ENCODE measurements at places on chromosomes 6 and 20.

DNA sequence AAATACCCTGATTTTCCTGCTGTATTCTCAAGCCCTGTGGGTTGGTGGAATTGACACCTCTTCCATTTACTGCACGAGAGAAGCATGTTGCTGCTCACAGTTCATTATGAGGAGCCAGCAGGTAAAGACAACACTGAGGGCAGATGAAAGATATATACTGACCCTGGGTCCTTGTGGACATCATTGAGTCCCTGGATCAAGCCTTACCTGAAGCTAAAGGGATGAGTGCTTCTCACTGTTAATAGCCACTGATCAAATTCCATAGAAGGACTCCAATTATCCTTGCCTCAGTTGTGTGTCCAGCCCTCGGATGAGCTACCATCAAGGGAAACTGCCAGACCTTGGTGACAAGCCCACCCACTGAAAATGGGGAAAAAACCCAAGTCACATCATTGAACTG lies 7.7 kb upstream of the SIGLEC1 start:
- no peak for DNase-seq

- no peak for DNase-seq
Observed at GRCh38 chr20:4830259-4830658, 108.5 kb downstream of the PRND start.

DNA sequence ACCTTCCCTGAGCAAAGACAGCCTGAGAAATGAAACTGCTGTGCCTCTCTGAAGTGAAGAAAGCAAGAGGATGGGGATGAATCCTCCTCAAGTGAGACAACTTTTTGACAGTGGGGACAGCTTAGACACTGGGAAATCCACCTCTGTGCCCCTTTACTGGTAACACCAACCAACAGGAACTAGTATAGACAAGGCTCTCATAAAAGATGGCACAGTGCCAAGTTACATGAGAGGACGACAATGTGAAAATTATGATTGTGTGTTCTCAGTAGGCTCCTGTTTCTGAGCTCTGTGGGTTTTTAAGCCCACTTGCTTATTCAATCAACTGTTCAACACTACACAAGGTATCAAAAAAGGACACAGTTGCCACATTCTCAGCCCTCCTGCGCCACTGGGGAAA lies 41.6 kb upstream of the LYRM2 start:
- no peak for DNase-seq

DNA sequence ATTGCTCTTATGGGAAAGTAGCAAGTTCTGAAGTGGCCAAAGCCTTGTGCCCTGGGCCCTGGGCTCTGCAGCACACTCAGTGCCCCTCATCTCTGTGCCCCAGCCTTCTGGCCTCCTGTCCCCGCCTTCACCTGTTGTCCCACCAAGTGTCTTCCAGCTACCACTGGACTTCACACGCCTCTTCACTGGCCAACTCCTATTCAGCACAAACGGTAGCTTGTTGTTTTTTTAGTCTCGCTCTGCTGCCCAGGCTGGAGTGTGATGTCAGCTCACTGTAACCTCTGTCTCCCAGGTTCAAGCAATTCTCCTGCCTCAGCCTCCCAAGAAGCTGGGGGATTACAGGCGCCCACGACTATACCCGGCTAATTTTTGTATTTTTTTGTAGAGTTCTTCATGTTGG lies 4.8 kb downstream of the CCHCR1 start:
- no peak for DNase-seq

DNA sequence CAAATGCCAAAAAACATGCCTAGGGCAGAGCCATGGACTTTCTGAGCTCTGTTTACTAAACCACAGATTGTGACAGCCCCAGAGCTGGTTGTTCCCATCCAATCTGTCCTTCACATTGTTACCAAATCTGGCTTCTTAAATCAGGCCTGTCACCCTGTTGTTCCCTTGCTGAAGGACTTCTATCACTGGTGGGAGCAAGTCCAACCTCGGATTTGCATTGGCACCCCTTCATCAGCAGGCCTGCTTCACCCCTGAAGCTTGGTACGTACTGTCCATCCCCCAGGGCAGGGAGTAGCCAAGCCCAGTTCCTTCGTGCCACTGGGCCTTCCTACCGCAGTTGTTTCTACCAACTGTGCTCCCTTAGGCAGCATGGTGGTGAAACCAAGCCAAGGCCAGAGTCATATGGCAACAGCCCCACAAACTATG lies 357.3 kb upstream of the JARID2 start:
- no peak for DNase-seq

DNA sequence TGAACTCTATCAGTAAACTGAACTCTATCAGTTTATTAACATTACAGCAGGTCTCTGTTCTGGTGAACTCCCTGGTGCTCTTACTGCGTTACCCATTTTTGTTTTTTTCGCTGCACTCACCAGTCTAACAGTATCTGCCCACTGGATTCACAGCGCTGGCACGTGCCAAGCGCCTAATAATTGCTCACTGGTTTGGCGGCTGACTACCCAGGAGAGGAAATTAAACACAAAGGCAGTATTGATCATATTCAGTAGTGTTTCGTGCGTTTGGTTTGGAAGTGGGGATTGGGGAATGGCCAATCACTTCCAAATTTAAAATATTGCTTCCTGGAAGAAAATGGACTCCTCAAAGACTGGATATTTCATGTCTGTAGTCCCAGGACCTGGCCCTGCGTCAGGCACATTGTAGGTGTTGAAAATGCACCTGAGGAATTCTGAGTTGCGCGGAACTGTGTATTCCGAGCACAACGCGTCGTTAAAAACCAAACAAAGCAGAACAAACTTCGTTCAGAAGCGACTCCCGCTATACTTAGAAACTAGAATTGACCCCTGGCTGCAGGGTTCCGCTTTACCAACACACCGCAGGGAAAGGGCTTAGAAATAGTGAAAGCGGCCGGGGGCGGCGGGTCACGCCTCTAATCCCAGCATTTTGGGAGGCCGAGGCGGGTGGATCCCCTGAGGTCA lies 1.1 kb upstream of the RPS12 start:
- no peak for DNase-seq

DNA sequence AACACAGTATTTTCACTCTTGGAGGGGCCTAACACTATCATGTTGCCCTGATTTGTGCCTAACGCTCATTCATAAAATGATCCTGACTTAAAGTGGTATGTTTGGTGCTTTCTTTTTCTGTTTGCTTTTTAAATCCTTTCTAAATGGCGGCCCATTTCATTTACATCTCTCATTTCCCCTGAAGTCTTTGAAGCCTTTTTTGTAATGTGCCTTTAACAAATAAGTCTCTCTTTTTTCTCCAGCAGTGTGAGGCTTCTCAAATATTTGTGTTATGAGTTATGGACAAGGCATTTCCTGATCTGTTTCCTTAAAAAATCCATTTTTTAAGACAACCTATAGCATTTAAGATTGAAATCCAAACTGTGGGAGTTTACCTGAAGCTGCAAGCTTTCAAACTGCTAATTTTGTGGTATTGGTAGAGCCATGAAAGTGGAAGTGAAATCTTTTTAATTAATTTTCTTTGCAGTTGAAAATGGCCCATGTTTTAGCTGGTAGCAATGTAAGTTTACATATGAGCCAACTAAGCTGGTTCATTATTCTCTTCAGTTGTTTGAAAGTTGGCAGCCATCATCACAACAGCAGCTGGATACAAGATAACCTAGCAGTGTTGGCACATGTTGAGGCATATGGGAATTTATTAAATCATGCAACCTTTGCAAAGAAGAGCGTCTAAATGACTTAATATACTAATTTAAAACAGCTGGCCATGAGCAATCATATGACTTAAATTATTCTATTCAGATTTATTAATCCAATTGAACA lies 469.7 kb downstream of the CDKAL1 start:
- DNase-seq: no peak

DNA sequence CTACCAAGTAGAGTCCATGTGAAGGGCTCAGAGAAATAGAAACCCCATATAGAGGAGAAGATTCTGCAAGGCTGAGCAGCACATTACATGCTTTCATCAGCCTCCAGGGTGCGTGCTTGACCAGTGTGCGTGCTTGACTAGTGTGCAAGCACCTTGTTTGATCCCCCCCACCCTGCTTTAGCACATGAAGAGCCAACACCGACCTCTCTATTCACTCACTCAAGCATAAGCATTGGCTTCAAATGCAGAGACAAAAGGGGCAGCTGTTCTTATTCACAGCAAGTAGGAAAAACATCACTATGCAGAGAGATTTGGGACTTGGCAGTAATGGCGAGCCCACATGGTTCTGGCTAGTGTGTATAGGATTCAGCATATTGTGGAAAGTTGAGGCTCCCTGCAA lies 278.7 kb upstream of the RNF217 start:
- DNase-seq: no peak

DNA sequence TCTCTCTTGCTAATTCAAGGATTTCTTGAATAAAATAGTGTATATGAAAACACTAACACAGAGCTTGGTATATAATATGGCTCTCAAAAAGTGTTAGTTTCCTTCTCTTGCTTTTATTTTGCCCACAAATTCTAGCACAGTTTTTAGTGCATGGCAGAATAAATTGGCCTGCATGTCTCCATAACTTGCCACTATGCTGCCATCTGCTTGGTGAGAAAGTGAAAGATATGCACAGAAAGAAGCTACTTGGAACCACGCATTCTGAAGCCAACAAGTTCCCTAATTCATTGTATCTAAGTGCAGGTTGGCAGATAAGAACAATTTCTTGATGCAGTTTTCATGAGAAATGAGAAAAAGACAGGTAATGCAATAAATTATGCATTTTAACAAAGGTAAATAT lies 101.2 kb downstream of the EPHA7 start:
- DNase-seq: no peak

GRCh38 chr6:30019819-30020218 lies 41.2 kb upstream of the POLR1H start:
- DNase-seq: no peak

DNA sequence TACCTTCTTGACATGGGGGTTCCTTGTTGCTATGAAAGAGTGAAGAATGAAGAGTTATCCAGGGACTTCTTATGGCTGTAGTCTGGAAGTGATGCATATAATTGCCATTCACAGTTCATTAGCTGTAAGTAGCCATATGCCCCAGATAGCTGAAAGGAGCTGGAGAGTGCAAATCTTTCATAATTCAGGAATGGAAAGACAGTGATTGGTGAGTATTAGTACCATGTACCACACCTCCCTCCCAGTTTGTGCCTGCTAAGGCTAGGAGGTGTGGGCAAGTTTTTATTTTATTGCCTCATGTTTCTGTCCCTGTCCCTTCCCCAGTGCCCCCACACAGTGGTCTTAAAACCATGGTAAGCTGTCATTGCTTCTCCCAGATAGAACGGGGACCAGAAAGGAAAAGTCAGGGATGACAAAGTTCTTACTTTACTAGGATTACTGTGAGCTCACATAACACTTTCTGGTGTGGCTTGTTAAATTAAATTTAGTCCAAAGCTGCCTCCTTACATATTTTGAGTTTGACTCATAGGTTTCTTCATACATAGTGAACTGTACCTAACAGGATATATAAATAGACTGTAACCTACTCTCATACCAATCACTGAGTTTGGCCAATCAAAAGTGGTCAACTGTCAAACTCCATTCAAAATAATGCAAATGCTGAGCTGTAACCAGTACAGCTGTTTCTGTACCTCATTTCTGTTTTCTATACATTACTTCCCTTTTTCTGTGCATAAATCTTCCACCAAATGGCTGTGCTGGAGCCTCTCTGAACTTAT lies 119.4 kb downstream of the RFPL4B start:
- no peak for DNase-seq

GRCh38 chr6:32110632-32111031 lies 1.5 kb upstream of the TNXB start:
- DNase-seq: no peak

DNA sequence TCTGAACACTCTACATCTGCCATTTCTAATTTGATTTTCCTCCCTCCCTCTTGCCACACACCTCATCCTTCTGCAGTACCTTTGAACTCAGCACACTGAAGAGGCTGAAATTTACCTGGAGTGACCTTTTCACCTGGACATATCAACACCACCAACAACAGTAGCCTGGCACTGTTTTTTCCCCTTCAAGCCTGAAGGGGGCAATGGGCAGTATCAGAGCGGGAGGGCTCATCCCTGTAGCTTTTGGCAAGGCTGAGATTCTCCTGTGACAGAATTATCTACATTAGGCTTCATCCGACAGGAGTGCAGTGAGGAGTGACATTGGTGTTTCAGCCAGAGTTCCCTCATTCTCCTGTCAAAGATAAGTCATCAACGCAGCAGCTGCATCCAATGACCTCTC lies 312.8 kb upstream of the SPTLC3 start:
- DNase-seq: no peak
